ENCODE measurements at places on chromosomes 7 and 10. TPM values are rescaled to one million over a fixed set of nuclear protein-coding genes. Genes with fewer than 3 reads are reported as not detected.

DNA sequence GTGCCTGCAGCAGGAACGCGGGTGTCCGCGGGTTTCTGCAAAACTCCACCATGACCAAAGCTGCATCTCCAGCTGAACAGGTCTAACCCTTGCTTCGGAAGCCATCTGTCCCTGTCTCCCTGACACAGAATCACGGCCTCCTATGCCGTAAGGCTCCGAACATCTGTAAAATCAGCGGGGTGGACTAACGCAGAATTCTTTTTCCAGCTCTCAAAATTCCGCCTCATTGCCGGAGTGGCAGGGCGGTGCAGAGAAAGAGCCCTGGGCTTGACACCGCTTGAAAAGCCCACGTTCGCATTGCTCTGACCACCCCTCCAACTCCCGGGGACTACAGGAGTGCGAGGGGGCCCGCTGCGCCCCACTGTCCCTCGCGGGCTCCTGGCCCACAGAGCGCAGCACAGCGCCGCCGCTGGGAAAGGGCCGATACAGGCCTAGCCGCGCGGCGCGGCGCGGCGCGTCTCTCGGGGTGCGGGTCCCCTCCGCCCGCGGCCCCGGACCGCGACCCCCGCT lies 409 bp downstream of the DNMBP start:
- peak overlapping the region; percentile 97 for H3K27ac ChIP-seq
- H3K36me3 ChIP-seq, result no peaks in the 10 kb centered on the region
- no peak for DNase-seq

GRCh38 chr10:77909749-77910375 lies 16.7 kb downstream of the DLG5 start:
- peaks cover 30% of the 10 kb centered on the region for H3K4me1 ChIP-seq
- H3K4me3 ChIP-seq, result no peak overlapping the region
- no peak overlapping the region for H3K27ac ChIP-seq
- H3K27me3 ChIP-seq, result no peaks in the 10 kb centered on the region

Gene C10orf62
- total RNA-seq, result not detected

Gene ANKRD61
- total RNA-seq, result not detected

Gene ZNF786
- 10.7 TPM for total RNA-seq

Measured in osteocyte (in vitro differentiated cells).